ENCODE measurements at places on chromosomes 1 and 21.

GRCh38 chr1:4778056-4778455 lies 123.6 kb downstream of the AJAP1 start:
- no peak for DNase-seq

DNA sequence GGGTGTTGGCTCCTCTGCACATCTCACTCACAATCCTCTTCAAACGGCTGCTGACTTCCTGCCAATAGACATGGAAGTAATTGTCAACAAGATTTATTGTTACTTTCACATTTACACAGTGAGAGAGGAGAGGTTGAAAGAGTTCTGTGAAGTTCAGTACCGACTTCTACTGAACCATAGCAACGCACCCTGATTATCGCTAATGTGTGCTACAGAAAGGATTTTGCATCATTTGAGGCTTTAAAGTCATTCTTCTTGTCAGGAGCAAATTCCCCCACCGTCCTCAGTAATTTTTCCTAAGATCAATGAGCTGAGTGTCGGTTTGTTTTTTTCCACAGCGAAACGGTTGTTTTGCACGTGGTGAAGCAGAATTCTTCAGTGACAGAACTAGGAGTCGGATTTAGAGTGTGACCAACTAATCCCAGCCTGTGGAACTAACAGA lies 361.0 kb downstream of the ADGRL2 start:
- DNase-seq = no peak

GRCh38 chr1:32884726-32885125 lies 1.6 kb upstream of the HPCA start:
- DNase-seq = no peak

GRCh38 chr1:3467096-3468036 lies 12.9 kb downstream of the ARHGEF16 start:
- no peak for DNase-seq

- DNase-seq = no peak
Measured at GRCh38 chr1:14190508-14190907, 408.0 kb upstream of the KAZN start.

GRCh38 chr1:162954824-162955223 lies 93.8 kb upstream of the CCDC190 start:
- DNase-seq = no peak

DNA sequence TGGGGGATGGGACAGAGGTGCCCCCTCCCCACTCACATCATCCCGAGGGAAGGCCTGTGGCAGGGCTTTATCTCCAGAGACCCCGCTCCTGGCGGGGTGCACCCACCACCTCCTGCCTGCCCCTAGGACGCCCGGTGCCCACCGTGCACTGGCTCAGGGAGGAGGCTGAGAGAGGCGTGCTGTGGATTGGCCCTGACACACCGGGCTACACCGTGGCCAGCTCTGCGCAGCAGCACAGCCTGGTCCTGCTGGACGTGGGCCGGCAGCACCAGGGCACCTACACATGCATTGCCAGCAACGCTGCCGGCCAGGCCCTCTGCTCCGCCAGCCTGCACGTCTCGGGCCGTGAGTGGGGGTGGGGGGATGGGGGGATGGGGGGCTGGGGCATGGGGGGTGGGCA lies 71.7 kb downstream of the TRIM11 start:
- no peak for DNase-seq

- DNase-seq = no peak
Measured at GRCh38 chr21:19468991-19469715, 1065.6 kb upstream of the TMPRSS15 start.

DNA sequence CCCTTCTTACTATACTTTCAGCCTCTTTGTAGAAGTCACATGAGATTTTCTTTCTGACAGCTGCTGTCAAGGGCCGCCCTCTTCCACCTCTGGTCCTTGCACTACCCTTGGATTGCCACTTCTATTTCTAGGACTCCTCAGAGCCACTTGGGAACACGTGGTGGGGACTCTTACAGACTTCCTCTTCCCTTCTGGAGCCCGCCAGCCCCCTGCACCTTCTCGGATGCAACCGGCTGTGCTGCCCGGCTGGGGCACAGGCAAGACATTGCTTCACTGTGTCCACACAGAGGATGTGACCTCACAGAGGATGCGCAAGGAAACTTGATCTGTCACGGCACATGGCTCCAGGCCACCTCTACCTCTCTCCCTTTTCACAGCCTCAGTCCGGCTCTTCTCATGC lies 2.4 kb upstream of the IKBKE start:
- no peak for DNase-seq

GRCh38 chr1:151828921-151829320 lies 2.7 kb downstream of the RORC start:
- DNase-seq = no peak

DNA sequence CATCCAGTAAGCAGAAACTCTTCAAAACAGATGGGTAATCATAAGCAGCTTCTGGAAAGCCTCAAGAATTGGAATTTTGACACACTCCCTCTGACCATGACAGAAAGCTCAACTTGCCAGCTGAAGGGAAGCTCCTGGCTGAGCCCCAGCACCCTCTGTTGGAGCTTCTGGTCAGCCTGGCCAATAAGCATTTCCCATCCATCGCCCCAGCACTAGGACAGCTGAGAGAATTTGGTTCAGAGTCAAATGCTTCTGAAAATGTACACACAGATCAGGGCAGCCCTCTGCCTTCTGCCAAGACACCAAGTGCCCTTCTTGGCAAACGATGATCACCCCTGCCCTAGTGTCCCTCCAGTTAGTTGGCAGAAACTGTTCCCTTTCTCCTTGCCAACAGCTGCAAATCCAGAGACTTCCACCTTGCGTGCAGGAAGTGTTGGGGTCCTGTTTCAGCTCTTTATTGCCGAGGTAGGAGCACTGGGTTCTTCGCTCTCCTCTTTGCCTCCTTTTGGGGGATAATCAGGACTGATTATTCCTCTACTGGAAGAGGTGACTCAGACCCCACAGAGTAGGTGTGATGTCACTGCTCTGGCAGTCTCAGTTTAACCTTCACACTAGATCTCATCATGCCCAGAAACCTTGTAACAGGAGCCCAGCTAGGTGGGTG lies 11.9 kb downstream of the PIGV start:
- no peak for DNase-seq

GRCh38 chr21:46202592-46203202 lies 18.4 kb upstream of the SPATC1L start:
- DNase-seq = no peak

- no peak for DNase-seq
Measured at GRCh38 chr1:203789966-203790365, 5.5 kb upstream of the ZBED6 start.

DNA sequence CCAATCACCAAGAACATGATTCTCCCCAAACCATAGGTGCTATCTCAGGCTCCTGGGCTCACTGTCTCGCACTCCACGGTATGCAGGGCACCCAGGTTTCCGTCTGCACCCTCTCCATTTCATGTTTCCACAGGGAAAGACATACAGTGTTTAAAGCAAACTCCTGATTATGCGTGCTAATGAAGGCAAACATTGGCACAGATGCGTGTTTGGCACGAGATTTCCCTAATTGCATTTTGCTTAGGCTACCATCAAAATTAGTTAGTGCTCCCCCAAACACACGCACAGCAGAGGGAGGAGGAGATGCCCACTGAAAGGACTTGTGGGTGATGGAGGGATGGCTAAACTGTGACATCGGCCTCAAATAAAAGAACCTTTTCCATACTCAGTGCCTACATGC lies 32.2 kb upstream of the TIAM1 start:
- no peak for DNase-seq

GRCh38 chr1:39852876-39853275 lies 30.4 kb downstream of the TRIT1 start:
- no peak for DNase-seq

DNA sequence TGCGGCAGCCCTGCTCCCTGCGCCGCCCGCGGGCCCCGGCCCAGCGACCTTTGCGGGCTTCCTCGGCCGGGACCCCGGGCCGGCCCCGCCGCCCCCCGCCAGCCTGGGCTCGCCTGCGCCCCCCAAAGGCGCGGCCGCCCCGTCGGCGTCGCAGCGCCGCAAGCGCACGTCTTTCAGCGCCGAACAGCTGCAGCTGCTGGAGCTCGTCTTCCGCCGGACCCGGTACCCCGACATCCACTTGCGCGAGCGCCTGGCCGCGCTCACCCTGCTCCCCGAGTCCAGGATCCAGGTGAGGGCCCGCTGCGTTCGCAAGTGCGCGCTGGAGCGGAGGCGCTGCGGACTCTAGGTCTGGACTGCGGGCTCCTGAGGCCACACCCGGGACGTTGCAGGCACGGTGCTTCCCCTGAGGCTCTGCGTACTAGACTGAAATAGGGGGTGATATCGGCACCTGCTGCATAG lies 351 bp downstream of the MIXL1 start:
- no peak for DNase-seq

DNA sequence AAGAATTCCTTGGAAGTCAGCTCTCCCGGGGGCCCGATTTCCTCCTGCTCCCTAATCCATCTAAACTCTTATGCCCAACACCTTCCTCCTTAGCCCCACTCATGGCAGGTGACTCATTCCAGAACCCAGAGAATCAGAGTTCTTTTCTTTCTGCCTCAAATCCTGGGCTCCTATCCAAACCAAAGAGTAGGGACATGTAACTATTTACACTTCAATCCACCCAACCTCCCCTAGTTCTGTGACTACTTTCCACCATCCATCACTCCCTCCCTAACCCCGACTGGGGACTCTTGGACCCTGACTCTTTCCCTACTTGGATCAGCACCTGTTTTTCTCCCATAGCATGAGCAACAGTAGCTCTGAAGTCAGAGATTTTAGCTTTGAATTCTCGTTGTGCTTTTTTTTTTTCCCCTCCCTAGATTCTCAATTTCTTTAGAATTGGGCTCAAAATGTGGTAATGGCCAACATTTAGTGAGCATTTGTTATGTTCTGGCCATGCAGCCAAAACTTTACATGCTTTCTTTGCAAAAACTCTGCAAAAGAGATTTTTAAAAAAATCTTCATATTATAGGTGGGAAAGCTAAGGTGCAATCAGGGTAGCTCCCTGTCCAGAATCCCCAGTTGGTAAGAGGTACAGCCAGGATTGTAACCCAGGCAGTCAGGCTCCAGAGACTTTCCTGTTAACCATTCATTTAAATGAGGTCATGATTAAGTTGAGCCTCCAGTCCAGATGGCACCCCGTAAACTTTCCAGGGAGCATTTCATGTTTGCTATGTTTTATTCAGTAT lies 7.5 kb upstream of the CYP4A11 start:
- no peak for DNase-seq

- no peak for DNase-seq
Measured at GRCh38 chr1:119341372-119341947, 27.1 kb upstream of the HAO2 start.

DNA sequence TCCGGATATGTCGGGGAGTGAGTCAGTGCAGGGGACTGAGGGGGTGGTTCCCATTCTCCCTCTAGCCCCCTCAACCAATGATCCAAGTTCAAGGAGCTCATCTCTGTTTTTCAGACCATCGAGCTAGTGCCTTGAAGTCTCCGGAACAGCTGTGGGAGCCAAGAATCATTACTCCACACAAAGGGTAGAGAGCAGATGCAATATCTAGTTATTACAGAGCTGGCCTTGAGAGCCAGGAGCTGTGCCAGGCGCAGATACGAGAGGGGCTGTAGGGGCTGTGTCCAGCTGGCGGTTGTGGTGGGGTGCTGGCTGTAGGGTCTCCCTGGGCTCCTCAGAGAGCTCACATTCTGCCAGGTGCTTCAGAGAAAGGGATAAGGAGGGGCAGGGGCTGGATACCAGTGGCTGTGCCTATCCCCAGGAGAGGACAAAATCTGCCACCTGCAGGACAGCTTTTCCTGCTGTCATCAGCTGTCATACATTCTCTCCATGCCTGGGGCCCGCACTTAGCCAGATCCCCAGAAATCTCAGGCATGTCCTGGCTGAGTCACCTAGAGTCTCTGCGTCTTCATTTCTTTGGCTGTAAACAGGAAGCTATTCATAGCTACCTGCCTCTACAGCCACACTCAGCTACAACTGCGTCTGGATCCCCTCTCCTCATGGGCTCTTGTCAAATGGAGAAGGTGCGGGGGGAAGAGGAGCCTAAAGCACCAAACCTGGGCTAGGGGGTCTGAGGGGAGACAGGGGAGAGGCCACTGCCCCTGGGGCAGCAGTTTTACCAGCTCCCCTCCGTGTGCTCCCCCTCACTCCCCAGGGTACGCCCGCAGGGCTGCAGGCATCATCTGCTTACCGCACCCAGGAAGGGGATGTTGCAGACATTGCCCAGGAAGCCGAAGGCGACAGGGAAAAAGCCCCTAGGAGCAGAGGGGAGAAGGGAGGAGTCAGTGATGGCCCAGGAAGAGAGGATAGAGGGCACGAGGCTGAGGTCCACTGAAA lies 2.4 kb upstream of the KISS1 start:
- DNase-seq = no peak

- no peak for DNase-seq
Measured at GRCh38 chr1:223212441-223212840, 69.4 kb upstream of the TLR5 start.

- no peak for DNase-seq
Measured at GRCh38 chr1:32040711-32041110, 27.0 kb downstream of the KHDRBS1 start.

DNA sequence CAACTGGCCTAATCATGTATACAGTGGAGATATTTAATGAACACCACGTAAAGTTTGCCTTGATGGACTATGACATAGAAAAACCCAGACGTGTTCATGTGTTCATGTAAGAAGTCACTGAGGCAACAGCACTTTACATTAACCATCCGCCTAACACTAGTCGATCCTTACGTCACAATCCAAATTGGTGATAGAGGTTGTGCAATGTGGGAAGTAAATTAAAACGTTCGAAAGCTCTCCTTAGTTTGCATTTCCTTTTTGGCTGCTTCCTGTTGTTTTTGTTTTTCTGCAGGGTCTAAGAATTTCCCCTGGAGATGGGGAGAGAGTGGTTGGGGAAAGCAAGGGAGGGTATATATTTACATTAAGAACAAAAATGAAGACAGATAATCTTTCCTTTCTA lies 587.5 kb upstream of the ADGRL2 start:
- DNase-seq = no peak

- no peak for DNase-seq
Measured at GRCh38 chr1:39944410-39945112, 10.4 kb upstream of the MFSD2A start.

GRCh38 chr1:110161849-110162248 lies 11.6 kb downstream of the SLC6A17 start:
- no peak for DNase-seq

- no peak for DNase-seq
Measured at GRCh38 chr1:58924016-58924565, 140.2 kb upstream of the JUN start.

GRCh38 chr21:42313501-42313969 lies 1.7 kb downstream of the TFF3 start:
- DNase-seq = no peak

DNA sequence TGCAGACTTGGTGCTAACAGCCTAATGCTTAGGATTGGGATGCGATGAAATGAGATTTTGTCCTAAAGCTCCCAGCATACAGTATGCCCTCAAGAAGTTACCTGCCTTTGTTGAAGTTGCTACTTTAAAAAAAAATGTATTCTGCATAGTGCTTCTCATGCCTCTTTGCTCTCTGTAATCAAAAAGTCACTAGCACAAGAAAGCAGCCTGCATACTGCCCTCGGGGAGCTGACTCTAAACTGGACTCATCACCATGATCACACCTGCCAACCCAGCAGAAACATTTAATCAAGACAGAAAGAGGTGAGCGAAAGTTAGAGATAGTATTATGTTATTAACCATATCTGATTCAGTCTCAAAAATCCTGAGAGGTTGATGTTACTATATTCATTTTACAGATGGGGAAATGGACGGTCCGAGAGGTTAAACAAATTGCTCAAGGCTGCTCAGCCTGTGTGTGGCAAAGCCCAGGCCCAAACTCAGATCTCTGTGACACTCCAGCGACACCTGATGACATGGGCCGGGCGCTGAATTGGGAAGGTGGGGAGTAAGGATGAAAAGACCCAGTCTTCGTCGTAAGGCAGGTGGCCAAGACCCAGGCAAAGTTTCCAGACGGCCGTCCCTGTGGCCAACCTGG lies 1.1 kb downstream of the BATF3 start:
- DNase-seq = no peak

- DNase-seq = no peak
Measured at GRCh38 chr1:17847111-17847510, 92.0 kb downstream of the ACTL8 start.

Data from esophagus squamous epithelium (tissue), 5 donors.